ENCODE measurements at places on chromosomes 5 and 9. TPM values are rescaled to one million over a fixed set of nuclear protein-coding genes. Genes with fewer than 3 reads are reported as not detected.

DNA sequence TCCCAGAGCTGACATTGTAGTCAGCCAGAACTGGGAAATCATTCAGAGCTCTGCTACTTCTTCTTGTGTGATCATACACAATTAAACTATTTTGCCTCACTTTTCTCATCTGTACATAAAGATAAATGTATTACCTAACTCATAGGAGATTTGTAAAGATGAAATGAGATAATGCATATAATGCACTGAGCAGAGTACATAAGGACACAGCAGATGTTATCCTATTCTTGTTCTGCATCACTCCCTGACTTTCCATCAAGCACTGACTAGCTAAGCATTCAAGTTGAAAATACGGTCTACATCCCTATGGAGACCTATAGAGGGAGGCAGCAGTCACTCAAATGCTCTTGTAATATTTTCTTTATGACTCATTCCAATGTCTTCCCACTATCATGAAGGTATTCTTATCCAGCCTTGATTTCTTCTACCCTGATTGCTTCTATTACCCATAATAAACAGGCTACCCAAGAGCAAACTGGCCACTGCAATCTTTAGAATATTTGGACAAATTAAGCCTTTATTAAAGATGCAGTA, 16.3 kb upstream of the PRR16 start:
- no peak for DNase-seq

- DNase-seq, result no peak
Observed at GRCh38 chr9:22170556-22170955, 161.5 kb upstream of the CDKN2B start.

- no peak for DNase-seq
Observed at GRCh38 chr5:103283120-103283519, 24.6 kb downstream of the MACIR start.

GRCh38 chr9:75064307-75065025, 23.5 kb downstream of the NMRK1 start:
- no peak for DNase-seq

DNA sequence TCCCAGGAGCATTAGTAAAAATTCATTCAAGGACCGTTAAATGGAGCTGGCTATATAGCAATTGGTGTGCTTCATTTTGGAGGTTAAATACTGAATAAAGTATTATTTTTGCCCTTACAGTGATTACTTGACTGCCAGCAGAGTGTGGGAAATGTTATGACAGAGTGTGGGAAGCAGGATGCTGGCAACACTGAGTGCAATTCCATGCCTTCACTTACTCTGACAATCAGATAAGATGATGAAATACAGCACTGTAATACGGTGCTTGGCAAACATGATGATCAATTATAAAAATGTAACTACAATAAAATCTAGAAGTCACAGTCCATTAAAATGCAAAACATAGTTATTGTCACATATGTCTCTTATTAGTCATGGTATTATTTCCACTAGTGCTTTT, 651.3 kb downstream of the PTPRD start:
- DNase-seq, result no peak

GRCh38 chr5:132510076-132510475, 19.5 kb upstream of the IRF1 start:
- DNase-seq, result no peak

DNA sequence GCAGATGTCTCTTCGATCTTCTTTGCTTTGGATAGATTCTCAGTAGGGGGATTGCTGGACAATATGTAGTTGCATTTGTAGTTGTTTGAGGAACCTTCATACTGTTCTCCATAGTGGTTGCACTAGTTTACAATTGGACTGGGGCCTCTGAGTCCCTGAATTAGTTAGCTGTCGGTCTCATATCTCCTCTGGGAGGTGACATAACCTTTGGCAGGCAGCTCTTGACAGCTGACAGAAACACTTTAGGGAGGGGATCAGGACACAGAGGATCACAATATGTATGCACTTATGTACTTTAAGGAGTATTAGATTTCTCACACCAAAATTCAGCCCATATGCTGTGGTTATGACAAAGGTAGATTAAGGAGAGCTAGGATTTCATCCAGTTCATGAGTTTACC, 1279.9 kb upstream of the DMAC1 start:
- no peak for DNase-seq

- DNase-seq, result no peak
Observed at GRCh38 chr5:153794327-153794726, 244.4 kb downstream of the FAM114A2 start.

Gene TERT
- 3.4 TPM for total RNA-seq

GRCh38 chr5:134029156-134029555, 24.4 kb upstream of the VDAC1 start:
- no peak for DNase-seq

Gene CARD6
- total RNA-seq, result 3.4 TPM

- DNase-seq, result peak; percentile 84
Observed at GRCh38 chr5:91384671-91385430, 1.7 kb upstream of the ARRDC3 start.

Gene WNK2
- 12.5 TPM for total RNA-seq

- DNase-seq, result no peak
Observed at GRCh38 chr5:7391215-7391614, 4.7 kb upstream of the ADCY2 start.

DNA sequence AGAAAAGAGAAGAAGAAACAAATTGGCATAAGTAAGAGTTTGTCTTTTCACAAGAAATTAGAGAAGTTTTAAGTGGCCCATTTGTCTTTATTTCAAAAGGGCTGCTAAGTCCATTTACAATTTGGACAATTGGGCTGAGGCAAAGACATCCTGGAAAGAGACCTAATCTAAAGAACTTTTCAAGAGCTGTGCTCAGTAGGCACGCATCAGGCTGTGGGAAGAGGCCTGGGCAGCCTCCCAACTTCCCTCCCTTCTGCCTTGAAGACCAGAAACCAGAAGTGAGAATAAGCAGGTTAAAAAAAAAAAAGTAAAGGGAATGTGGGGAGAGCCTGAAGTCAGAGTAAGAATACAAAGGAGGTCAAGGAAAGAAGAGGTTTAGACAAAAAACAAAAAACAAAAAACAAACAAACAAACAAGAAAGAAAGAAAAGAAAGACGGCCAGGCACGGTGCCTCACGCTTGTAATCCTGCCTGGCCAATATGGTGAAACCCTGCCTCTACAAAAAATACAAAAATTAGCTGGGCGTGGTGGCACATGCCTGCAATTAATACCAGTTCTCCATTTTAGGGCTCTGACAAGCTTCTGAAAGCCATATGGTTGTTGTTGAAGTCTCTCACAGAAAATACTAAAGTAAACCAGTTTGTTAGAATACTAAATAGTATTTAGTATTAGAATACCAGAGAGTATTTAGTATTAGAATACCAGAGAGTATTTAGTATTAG, 48.0 kb upstream of the CEP78 start:
- no peak for DNase-seq

Gene OGN
- 10.1 TPM for total RNA-seq

Gene PIP5KL1
- 0.33 TPM for total RNA-seq

DNA sequence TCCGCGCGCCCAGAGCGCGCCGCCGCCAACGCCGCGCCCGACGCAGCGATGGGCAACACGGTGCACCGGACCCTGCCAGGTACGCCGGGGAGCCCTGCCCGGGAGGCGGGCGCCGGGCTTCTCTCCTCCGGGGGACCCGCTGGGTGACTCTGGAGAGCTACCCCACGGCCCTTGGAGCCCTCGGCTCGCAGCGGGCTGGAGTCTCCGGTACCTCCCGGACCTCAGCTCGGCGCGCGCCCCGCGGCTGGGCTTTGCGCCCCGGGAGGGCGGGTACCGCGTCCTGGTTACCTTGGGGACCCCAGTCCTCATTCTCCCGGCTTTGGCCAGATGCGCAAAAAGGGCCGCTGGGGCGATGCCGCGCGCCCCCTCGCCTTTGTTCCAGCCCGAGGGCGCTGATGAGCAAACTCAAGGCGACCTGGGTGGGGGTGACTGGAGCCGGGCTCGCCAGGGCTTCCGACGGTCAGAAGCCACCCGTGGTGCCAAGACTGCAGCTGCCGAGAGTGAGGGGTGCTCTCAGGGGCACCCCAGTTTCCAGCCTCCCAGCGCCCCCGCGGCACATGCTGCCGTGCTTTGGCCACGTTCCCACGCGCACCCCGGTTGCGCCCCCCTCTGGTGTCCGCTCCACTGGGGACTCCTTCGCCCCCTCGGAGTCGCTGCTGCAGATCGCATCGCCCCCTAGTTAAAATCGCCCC, 442 bp downstream of the NEURL1B start:
- no peak for DNase-seq

- DNase-seq, result no peak
Observed at GRCh38 chr9:91034521-91034920, 232.9 kb downstream of the SYK start.

GRCh38 chr9:133492061-133493021, 13.4 kb upstream of the SLC2A6 start:
- DNase-seq, result no peak

Gene PCDHGA7
- total RNA-seq, result 0.28 TPM

DNA sequence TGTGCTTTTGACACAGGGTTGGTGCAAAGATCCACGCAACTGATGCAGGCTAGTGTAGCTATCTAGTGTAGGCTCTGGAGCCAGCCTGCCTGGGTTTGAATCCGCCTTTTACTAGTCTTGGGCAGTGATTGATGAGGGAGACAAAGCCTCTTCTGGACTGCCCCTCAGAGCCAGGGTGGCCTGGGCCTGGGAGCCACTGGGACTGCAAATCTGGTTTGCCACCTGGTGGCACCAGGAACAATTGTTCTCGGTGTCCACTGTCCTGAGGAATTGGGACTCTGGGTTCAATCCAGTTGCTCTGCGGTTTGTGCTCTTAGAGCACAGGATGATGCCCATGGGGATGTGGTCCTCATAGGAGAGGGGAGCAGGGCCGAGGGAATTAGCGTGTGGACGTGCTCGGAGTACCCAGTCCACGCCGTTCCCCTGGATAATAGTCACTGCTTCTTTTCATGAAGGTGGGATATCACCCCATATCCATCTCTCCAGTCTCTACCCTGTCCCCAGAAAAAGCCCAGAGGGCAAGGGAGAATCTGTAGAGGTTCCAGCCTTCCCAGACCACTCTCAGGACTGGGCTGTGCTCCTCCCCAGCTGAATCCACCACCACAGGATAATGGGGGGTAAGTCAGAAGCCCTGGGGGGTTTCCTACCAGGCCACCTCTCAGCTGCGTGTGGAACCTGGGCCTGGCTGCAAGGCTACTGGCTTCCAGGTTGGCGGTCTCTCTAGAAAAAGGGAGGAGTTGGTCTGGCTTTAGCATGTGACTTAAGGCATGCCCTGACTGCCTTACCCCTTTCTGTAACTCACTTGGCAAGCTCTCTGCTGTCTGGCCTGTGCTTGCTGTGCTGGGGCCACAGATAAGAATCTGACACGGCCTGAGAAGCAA, 1.9 kb downstream of the B4GALT7 start:
- no peak for DNase-seq

DNA sequence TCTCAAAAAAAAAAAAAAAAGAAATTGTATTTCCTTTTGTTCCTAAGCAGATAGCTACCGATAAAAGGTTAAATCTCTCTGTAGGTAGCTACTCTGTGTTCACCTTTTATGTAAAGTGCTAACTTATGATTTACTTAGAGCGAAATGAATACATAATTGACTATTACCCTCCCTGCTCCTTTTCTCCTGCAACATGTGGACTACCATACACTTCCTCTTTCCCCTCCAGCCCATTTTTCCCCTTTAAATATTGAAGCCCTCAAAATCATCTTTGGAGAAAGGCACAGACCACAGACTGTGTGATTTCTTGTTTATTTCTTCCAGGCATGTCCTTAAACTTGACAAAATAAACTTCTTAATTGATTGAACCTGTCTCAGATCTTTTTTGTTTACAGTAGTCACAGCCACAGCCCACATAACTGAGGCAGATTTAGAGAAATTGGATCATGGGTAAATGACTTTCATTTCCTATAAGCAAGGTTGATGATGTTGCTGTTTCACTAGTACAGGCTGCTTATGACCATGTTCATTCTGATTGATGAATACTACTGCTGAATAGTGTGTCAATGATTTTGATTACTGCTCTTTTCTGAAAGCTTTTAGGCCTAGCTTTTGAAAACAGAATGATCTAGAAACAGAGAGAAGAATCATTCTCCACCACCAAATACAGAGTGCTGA, 59.2 kb downstream of the PHAX start:
- DNase-seq, result no peak

Gene FCN2
- 0.52 TPM for total RNA-seq

- DNase-seq, result no peak
Observed at GRCh38 chr9:111851553-111851952, 45.1 kb upstream of the UGCG start.

Gene CER1
- total RNA-seq, result 0.05 TPM

DNA sequence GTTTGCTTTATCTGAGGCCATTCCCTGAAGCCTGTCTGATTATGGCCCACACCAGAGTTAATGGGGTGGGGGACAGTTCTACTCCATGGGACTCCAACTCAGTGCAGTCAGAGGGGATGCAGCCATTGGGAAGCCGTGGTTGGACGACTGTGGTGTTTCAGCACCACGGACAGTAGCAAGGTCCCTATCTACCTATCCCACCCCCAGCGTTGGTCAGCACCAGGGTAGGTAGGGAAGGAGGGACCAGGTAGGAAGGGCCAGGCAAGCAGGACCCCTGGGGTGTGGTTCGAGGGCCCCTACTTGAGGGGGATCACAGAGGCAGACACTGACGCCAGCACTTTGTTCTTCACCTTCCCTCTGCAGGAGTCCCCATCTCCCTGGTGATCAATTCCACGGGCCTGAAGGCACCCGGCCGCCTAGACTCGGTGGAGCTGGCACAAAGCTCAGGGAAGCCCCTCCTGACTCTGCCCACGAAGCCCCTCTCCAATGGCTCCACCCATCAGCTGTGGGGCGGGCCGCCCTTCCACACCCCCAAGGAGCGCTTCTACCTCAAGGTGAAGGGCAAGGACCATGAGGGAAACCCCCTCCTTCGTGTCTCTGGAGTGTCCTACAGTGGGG, 33.2 kb downstream of the HMCN2 start:
- no peak for DNase-seq

Gene ECM2
- total RNA-seq, result 1.3 TPM

GRCh38 chr5:109468288-109468676, 58.5 kb upstream of the PJA2 start:
- DNase-seq, result no peak

Gene LECT2
- not detected for total RNA-seq

DNA sequence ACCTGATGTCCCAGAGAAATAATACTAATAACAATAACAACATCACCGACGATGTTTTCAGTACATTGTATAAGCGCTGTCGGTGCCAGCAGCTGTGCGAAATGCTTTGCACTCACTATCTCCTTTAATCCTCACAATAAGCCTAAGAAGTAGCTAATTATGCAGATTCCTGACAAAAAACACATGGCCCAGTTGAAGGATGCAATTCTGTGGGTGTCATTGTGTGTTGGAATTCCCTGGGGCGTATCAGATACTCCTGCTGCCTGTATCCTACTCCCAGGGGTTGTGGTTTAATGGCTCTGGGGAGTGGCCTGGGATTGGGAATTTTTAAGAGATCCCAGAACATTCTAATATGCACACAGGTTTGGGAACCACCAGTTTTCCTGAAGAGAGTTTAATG, 154.0 kb downstream of the RGS3 start:
- no peak for DNase-seq
